ENCODE measurements at places on chromosomes 5 and 9. TPM values are rescaled to one million over a fixed set of nuclear protein-coding genes. Genes with fewer than 3 reads are reported as not detected.

GRCh38 chr5:160286947-160287346 is 25.4 kb downstream of the CCNJL start:
- DNase-seq: no peak

- no peak for DNase-seq
Measured at GRCh38 chr9:91639054-91639453, 215.4 kb upstream of the NFIL3 start.

DNA sequence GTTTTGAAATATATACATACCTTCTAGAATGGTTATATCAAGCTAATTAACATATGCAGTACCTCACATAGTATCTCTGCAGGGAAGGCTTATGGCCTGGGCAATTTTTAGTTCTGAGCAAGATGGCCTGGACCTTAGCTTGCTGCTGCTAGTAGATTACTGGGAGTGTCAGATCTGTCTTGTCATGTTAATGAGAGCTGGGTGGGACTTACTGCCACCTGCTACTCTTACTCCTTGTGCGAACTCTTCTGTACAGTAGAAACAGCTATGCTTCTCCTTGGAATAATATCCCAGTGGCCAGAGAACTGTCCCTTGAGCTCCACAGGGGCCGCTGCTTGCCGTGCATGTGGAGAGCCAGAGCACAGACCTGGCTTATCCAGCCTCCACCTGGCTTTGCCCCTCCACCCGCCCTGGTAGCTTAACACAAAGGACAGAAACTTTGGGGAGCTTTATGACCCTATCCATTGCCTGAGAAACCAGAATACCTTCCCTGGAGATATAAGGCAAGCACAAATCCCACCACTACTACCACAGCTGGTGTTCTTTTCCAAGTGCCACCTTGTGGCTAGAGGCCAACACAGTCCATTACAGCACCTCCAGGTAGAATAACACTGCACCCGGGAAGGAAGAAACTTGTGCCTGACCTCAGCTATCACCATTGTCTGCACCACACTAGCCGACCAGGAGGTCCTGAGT is 74.4 kb upstream of the RUSC2 start:
- no peak for DNase-seq

The PPP2CA gene
- 122 TPM for total RNA-seq

- DNase-seq: no peak
Measured at GRCh38 chr5:125115195-125115525, 368.7 kb upstream of the ZNF608 start.

DNA sequence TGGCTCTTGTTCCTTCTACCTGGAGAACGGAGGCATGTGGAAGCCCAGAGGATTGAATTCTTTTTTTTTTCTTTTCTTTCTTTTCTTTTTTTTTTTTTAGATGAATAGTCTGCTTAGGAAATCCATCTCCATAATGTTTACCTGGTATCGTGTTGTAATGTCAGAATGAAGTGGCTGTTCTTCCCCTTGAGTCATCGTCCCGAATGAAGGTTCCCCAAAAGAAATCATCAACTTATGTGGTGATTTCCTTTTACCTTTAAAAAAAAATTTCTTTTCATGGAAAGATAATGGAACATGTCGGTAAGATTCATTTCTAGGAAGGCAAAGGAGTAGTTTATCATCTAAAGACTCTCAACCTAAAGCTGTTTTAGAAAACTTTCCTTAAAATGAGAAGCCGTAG is 59.7 kb downstream of the DOCK8 start:
- DNase-seq: no peak

DNA sequence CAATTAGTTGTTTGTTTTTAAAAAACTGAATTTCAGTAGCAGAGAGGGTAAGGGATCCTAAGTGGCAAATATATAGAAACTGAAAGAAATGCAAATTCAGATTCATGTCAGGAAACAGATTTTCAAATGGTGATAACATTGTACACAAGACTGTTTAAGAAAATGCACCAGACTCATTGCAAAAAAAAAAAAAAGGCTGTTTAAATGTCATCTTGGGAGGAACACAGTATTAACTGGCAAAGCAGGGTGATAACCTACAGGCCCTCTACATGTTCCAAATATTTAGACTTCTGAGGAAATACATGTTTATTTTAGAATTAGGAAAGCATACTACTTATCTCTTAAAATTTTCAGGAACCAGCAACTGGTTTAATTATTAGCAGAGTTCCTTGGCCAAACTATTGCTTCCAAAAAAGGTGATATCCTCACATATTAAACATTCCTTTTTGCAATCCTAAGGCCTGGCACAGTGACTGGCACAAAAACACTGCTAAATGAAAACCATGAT is 114.5 kb downstream of the TSSK1B start:
- DNase-seq: no peak

DNA sequence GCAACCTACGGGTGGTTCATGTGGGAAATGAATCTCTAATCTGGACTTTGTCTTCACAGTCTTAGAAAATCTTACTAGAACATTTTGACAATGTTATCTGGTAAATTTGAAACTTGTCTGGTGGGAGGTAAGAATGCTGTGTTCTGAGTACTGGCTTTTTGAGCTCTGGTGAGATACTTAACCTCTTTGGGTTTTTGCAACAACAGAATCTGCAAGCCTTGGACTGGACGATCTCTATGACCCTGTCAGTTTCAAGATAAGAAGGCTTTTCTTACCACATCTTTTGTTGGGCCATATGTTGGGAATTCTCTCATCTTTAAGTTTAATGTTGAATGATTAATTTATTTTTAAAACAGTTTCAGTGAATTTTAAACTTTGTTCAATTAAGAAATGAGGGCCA is 112.9 kb downstream of the GOLPH3 start:
- DNase-seq: no peak

The TMOD1 gene
- 0.79 TPM for total RNA-seq

DNA sequence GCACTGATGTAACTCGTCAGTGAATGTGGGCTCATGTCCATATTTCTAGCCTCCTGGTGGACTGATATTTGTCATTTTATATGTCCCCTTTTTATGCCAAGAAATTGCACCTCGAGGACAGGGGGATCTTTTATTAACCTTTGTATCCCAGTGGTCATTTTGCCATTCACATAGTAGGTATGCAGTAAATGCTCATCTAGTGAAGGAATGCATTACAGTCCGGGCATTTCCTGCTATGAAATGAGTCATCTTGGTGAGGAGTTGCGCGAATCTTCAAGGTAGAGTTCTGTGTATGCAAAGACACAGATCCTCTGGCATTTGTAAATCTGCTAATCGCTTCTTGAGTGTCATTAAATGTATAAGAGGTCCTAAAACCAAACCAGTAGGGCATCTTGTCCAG is 755.5 kb upstream of the ADAMTS16 start:
- no peak for DNase-seq

- DNase-seq: no peak
Measured at GRCh38 chr5:113340537-113340936, 94.3 kb downstream of the TSSK1B start.

The LVRN gene
- total RNA-seq: not detected

The CHSY3 gene
- not detected for total RNA-seq

DNA sequence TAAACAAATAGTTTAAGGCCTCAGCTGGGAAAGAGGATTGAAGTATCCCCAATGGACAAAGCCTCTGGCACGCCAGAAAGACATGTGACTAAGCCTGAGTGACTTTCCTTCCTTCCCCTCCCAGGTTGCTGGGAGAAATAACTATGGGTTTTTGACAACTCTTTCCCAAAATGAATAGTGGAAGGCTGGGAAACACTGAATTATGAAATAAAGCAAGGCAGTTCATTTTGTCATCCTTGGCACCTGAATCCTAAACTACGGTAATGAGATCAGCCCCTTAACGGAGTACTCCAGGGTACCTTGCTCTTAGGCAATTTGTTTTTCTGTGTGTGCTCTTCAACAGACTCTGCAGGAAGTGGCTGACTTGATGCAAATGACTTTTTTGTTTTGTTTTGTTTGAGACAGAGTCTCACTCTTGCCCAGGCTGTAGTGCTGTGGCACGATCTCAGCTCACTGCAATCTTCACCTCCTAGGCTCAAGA is 75.2 kb downstream of the LMNB1 start:
- DNase-seq: no peak

Data from activated naive CD8-positive, alpha-beta T cell treated with anti-CD3 and anti-CD28 coated beads, Interleukin-2, amount 10 ng/mL, durations not matched to agents 7 days and 5 days (primary cell).